ENCODE measurements at places on chromosomes 6 and 20.

- no peak for DNase-seq
These were observed 24.6 kb upstream of the GTF3C6 start for GRCh38 chr6:110933912-110934311.

- DNase-seq = no peak
These were observed 34.2 kb downstream of the GPR63 start for GRCh38 chr6:96803106-96803481.

DNA sequence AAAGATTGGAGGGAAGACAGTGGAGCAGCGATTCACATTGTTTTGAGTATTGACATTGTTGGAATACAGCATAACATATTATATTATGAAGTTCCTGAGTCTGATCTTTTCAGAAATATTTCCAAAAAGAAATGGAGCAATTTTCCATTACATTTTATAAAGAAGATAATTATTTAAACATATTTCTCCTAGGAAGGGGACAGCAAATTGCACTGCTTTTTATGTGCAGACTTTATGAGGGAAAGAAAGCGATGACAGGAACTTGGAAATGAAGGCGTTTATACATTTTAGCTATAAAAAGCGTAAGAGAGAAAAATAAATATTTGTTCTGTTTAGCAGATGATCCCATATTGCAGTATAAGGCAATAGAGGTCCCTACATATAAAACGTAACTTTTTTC, 117.0 kb upstream of the EDN1 start:
- DNase-seq = no peak

DNA sequence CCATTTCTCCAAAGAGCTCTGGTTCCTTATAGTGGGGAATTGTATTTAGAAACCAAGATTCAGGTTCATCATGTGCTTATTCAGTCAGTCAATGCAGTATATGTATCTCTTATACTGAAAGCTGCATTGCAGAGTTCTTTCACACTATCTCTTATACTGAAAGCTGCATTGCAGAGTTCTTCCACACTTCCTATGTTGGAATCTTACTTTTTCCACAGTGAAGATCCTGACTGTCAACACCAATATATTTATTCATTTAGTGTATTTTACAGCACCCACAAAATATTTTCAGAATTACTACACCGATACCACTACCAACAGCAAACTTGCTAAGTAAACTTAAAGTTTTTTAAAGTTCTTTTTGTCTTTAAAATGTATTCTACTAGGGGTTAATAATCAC, 349.3 kb upstream of the MMS22L start:
- DNase-seq = peak; percentile 72

GRCh38 chr6:138944412-138944811, 43.6 kb downstream of the REPS1 start:
- DNase-seq = peak; percentile 45

GRCh38 chr6:46653439-46654195, 842 bp downstream of the SLC25A27 start:
- peak; percentile 0 for DNase-seq

- peak; percentile 68 for DNase-seq
These were observed 4.6 kb upstream of the BICRAL start for GRCh38 chr6:42777126-42777822.

GRCh38 chr6:162468326-162468725, 259.2 kb downstream of the PRKN start:
- peak; percentile 83 for DNase-seq

GRCh38 chr6:17086469-17086868, 15.4 kb upstream of the STMND1 start:
- peak; percentile 80 for DNase-seq

- peak; percentile 72 for DNase-seq
These were observed 47.2 kb upstream of the IPCEF1 start for GRCh38 chr6:154403788-154404187.

GRCh38 chr6:1391800-1392309, 2.5 kb downstream of the FOXF2 start:
- DNase-seq = no peak

DNA sequence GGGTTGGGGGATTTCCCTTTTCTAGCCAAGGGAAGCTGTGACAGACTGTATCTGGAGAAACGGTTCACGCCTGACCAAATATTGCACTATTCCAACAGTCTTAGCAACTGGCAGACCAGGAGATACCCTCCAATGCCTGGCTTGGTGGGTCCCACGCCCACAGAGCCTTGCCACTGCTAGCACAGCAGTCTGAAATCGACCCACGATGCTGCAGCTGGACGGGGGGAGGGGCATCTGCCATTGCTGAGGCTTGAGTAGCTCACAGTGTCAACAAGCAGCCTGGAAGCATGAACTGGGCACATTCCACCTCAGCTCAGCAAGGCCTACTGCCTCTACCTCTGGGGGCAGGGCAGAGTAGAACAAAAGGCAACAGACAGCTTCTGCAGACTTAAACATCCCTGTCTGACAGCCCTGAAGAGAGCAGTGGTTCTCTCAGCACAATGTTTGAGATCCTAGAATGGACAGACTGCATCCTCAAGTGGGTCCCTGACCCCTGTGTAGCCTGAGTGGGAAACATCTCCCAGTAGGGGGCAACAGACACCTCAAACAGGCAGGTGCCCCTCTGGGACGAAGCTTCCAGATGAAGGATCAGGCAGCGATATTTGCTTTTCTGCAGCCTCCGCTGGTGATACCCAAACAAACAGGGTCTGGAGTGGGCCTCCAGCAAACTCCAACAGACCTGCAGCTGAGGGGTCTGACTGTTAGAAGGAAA, 89.9 kb upstream of the ECI2 start:
- DNase-seq = no peak

DNA sequence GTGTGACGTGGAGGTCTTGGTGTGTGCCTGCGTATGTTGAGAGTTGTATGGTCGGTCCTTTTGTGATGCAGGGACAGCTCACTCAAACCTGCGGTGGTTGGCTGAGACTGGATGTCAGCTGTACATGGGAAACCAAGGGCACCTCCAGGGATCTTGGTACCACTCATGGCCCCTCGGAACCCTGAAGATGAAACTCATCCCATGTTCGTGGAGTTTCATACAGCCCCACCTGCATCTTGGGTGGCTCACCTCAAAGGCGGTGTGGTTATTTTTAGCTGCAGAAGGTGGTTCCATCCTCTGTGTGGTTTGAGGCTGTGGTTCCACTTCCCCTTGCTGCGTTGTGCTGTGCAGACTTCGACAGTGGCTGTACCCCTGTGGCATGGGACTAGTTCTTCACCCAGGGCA, 52.6 kb upstream of the SLC22A1 start:
- no peak for DNase-seq

- no peak for DNase-seq
These were observed 145.4 kb downstream of the PRKN start for GRCh38 chr6:162581988-162582780.

DNA sequence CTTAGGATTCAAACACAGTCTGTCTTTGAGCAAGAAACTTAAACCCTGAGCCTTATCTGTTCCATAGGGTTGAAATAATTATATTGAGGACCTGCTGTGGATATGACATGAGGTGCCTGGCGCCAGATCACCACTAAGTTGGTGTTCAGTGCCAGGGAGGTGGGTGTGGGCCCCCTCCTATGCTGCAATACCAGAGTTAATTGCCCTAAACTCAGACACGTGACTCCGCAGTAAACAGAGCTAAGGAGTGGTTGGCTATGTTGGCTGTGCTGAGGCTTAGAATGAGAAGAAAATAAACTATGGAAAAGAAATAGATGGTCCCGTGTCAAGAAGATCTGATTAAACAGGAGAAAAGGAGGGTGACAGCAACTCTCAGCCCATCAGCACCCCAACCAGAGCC, 419.4 kb upstream of the JARID2 start:
- DNase-seq = no peak

DNA sequence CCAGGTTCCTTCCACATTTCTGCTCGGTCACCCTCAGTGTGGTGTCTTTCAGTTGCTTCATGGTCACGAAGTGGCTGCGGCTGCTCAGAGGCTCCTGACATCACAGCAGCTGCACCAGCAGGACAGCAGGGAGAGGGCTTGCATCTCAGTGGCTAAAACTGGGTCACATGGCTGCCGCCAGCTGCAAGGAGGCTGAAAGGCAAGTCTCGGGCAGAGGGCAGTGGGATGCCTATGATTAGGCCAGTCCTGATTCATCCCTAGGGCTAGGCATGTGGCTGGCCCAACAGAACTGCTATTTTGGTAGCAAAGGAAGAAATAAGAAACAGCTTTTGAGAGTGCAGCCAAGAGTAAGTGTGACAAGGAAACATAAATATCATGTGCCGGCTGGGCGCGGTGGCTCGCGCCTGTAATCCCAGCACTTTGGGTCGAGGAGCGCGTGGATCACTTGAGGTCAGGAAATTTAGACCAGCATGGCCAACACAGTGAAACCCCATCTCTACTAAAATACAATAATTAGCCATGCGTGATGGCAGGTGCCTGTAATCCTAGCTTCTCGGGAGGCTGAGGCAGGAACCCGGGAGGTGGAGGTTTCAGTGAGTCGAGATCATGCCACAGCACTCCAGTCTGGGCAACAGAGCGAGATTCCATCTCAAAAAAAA, 46.6 kb downstream of the RBM38 start:
- DNase-seq = no peak

DNA sequence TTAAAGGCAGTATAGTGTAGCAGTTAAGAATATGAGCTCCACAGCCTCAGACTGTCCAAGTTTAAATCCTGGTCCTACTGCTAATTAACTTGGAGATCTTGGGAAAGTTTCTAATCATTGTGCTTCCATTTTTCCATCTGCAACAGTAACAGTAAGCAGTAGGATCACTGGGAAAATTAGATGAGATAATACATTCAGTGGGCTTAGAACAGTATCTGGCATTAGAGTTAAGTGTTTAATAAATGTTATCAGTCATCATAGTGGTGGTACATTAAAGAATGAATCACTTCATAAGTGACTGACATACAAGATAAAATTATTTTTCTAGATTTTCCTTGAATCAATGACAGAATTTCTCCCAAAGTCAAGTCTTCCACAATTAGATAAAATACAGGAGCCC, 5.0 kb downstream of the NHSL1 start:
- DNase-seq = no peak

- DNase-seq = no peak
These were observed 258.2 kb downstream of the TBC1D32 start for GRCh38 chr6:121076119-121076518.

DNA sequence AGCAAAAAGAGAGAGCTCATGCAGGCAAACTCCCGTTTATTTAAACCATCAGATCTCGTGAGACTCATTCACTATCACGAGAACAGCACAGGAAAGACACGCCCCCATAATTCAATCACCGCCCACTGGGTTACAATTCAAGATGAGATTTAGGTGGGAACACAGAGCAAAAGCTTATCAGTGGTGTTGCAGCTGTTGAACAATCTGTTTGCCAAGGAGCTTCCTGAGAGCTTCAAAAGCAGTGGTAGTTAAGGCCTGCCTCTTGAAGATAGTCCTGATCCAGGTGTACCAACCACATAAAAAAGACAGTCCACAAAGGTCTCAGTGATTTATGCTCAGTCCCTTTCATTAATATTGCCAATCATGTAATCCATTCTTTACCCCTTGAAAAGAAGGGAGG, 269.4 kb upstream of the IRAK1BP1 start:
- no peak for DNase-seq

GRCh38 chr20:48015141-48015910, 230.0 kb upstream of the SULF2 start:
- DNase-seq = peak; percentile 94

DNA sequence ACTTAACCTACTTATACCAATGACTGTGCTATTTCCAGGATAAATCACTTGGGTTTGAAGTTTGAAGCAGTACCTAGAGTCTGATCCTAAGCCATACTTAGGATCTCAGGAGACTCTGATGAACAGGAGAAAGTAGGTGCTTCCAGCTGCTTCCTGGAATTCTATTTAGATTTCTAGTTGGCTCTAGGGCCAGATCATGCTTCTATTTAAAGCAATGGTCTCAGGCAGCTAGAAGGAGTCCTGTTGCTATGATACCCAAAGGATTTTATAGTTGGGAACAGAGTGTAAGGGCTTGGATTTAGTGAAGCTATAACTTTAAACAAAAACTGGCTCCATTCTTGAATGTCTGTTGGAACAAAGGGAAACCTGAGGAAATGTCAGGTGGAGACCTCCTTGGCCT, 52.4 kb upstream of the TINAG start:
- DNase-seq = no peak

GRCh38 chr6:168699631-168700295, 258.8 kb downstream of the SMOC2 start:
- DNase-seq = no peak

GRCh38 chr6:75422024-75422639, 71.5 kb downstream of the FILIP1 start:
- DNase-seq = peak; percentile 74

DNA sequence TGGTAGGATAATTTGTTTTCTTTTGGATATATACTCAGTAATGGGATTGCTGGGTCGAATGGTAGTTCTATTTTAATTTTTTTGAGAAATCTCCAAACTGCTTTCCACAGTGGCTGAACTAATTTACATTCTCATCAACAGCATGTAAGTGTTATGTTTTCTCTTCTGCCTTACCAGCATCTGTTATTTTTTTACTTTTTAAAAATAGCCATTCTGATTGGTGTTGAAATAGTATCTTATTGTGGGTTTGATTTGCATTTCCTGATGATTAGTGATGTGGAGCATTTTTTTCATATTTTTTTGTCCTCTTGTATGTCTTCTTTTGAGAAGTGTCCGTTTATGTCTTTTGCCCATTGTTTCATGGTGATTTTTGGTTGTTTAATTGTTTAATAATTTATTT, 11.9 kb downstream of the HINT3 start:
- no peak for DNase-seq

DNA sequence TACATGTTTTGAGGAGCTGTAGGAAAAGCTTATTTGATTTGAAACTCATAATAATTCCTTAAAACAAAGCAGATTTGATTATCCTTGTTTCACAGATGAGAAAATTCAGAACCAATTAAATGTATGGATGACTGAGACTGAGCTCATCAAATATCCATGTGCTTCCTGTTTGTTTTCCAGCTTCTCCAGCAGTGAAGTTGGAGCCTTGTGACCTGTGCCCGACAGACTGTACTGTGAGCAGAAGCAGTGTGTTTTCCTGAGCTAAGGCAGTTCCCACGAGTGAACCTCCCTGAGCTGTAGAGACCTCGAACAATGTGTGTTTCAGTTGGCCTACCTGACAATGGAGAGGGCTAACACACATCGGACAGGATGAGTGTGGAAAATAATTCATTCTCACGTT, 599.5 kb upstream of the NRSN1 start:
- DNase-seq = peak; percentile 17

DNA sequence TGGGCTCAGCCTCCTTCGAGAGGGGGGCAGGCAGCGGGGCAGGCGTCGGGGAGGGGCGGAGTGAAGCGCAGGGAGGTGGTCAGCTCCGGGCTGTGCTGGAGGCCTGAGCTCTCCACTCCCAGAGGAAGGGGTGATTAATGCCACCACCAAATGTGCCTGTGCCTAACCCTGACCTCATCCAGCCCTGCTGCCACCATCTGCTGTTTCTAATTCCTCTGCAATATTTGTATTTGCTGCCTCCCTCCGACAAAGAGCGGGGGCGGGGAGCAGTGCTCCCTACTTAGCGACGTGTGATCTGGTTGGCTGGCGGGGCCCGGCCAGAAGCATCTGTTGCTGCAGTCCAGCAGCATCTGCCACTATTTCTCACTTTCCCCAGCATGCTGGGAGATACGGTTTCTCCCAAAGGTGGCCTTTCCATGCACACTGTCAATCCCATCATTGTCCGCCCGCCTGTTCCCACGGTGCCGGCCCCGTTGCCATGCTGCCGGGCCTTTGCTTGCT, 47.0 kb downstream of the DLL1 start:
- DNase-seq = no peak

- DNase-seq = no peak
These were observed 75.1 kb upstream of the B3GAT2 start for GRCh38 chr6:71031912-71032311.
